AG08395 (cell line): ENCODE measurements at places on chromosomes 7 and 10.

DNA sequence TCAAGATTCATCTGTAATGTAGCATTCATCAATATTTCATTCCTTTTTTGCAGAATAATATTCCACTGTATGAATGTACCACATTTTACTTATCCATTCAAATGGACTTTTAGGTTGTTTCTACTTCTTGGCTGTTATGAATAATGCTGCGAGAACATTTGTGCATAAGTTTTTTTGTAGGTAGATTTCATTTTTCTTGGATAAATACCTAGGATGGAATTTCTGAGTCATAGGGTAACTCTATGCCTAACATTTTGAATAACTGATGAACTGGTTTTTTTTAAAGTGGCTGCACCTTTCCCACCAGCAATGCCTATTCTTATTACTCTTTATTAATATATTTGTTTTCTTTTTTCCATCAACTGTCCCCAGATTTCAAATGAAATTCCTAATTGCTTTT, 9.1 kb upstream of the XPNPEP1 start:
- DNase-seq: no peak

GRCh38 chr10:60974463-60975149, 30.6 kb upstream of the RHOBTB1 start:
- no peak for DNase-seq

DNA sequence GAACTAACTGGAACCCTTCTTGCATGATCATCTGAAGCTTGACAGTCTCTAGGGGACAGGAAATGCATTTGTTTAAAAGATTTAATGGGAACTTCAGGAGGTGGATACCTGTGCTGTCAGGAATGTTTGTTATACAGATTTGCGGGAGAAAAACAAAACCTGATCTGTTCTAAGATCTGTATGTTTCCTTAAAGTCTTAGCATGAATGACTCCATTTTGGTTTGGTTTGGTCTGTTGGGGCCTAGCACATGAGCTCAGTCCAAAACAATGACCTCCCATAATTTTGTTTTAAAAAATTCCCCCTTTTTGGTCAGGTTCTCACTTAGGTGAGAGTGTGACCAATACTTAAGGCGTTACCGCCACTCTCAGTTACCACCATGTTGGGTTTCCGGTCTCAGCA, 138.7 kb downstream of the AKR1D1 start:
- DNase-seq: no peak

- DNase-seq: no peak
Observed at GRCh38 chr7:27611059-27611458, 51.6 kb downstream of the HIBADH start.

DNA sequence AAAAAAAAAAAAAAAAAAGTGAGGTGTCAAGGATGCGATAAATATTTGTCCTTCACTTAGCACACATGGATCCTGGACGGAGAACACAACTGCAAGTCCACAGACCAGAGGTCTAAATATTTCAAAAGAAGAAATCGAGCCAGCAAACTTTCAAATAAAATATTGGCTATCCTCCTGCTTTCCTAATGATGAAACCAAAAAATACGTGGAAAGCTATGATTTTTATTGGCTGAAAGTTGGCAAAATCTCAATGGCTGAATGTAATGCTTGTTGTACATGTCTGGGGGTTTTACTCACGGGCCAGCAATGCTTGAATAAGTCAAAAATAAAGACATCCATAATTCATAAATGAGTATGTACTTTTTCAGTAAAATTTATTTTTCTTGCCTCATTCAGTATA, 19.0 kb upstream of the MGMT start:
- no peak for DNase-seq

DNA sequence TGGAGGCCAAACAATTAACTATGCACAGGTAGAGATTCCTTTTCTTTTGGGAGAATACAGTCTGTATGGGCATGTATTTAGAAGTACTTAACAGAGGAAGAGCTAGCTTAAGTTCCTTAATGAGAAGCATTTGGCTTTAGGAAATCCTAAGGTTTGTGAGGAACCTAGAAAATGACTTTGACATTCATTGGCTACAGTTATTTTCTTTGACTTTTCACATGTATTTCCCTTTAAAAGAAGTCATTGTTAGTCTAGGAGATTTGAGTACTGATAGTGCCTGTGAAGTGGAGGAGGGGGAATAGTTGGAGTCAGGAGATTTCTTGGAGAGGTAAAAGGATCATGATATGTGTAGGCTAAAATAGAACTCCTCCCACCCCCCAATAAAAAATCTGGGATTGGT, 3.6 kb downstream of the HELLS start:
- no peak for DNase-seq

- no peak for DNase-seq
Observed at GRCh38 chr10:110923856-110924493, 4.6 kb downstream of the SHOC2 start.

DNA sequence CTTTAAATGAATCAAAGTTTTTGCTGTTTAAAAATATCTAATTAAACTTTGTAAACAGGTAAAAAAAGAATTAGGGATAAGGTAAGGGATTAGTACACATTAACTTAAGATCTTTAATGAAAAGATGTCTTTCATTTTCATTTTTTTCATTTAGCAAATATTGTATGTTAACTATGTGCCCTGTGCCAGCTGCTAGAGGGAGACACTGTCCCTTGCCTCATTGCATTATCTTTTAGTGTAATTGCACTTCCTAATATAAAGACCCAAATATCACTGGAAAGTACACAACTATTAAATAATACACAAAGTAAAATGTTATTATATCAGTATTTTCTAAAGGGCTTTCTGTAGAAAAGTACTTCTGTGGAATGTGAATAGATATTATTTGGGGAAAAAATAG, 102.7 kb downstream of the GPR37 start:
- no peak for DNase-seq

- no peak for DNase-seq
Observed at GRCh38 chr10:25257646-25258045, 82.8 kb downstream of the GPR158 start.

DNA sequence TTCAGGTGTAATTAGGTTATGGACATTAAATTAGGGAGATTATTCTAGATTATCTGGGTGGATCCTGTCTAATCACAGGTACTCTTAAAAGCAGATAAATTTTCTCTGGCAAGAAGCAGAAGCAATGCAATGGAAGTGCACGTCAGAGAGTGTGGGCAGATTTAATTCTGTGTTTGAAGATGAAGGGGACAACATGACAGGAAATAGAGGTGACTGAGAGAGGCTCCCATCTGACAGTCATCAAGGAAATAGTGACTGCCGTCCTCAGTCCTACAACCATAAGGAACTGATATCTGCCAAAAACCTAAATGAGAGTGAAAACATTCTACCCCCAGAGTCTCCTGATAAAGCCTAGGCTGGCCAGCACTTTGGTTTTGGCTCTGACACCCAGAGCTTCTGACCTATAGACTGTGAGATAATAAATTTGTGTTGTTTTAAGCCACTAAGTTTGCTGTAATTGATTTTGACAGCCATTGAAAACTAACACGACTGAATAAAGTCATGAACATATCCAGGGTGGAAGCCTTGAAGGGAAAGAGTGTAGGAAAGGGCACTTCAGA, 30.5 kb upstream of the DDX50 start:
- no peak for DNase-seq

DNA sequence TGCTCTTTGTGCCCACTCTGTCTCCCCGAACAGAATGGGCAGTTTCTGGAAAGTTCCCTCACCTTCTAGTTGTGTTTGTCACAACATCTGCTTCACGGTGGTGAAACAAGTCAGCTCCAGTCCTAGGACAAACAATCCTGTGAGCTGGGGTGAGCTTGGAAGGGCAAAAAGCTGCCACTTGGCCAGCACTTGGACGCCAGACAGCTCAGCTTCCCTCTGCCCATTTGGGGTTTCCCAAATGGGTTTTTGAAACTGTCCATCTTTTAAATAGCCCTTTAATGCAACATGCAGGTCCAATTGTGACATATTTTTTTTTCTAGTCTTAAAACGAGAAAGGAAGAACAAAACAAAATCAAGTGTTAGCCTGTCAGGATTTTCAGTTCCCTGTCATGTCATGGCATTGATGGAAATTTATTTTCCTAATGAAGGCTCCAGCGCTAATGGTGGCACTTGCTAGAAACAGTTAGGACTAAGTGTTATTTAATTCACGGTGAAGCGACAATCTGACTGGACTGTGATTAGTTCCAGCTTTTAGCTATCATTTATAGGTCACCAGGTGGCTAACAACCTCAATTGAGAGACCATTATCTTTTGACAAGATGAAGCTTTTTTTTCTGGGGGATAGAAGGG, 181.7 kb downstream of the MYOF start:
- DNase-seq: no peak

DNA sequence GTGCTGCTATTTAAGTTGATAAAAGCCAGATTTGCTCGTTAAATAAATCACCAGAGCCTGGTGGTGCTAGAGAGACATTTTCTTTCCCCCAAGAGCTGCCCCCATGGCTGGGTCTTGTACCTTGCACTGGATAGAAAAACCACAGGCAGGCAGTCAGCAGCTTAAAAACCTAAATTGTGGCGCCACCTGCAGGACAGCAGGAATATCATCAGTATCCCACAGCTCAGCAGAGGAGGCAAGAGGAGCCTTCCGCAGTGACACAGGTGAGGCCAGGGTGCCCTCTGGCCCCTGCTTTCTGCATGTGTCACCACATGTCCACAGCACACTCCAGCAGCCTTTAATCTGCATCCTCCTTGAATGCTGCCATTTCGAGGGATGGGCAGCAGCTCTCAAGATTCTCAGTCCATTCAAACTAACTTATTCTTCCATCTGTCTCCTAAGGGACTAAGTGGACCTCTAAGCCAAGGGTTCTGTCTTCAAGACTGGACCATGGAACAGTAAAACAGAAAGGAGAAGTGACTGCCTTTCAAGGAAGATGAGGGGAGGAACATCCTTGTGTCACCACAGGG, 4.5 kb upstream of the PLXNA4 start:
- peak; percentile 66 for DNase-seq

DNA sequence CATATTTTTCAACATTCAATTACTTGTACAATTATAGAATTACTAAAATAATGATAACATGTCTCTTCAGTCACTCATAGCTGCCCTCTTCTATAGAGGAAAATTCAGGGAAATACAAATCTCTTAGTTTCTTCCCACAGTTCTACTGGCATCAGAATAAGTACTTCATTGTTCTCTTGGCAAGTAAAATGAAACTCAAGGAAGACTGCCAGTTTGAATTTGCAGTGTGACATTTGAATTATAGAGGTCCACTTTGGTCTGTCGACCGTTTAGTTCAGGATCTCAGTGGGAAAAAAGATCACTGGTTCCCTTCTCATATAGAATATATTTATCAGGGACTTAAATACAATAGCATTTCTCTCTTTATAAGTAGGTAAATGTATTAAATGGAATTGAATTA, 114.5 kb downstream of the PON1 start:
- DNase-seq: no peak

DNA sequence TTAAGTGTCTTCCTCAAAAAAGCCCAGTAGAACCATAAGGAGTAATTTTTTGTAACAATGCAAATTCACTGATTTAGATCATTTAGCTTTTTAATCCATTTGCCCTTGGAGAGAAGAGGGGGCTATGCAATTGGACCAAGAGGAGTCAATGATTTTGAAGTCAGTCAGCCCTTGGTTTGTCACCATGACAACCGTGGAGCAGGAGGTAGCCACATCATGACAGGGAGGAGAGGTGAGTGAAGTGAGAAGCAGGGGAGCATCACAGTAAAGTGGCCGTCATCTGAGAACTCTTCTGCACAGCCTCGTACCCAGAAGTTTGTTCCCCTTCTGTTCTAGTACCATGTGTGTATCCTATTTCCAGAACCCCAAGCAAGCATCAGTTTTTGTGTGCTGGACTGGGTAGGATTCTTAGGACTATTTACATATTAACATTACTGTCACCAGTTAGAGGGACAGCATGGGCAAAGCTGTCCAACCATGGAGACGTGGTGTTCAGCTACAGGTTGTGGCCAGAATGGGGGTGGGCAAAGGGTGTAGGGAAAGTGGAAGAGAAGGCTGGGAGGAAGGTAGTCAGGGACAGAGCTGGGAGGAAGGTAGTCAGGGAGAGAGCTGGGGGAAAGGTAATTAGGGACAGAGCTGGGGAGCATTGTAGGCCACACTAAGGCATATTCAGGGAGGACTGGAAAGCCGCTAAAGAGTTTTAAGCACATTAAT, 13.1 kb downstream of the UBE3C start:
- no peak for DNase-seq

GRCh38 chr10:113037218-113037617, 87.2 kb downstream of the TCF7L2 start:
- DNase-seq: no peak

DNA sequence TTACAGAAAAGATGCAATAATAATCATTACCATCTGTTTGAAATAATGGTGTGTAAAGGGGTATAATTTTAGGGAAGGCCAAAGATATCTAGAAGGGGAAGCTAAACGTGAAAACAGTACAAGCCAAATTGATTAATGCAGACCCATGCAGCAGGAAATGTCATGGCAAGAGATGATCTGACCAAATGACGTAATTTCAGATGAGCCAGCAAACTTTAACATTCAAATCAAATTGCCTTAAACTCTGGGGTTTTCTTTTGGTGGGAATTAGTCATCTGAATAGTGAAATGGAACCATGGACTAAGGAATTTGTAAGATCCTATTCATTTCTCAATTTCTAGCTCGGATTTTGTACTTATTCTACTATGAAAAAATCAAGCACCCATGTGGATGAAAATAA, 21.4 kb upstream of the SCIN start:
- peak; percentile 10 for DNase-seq

DNA sequence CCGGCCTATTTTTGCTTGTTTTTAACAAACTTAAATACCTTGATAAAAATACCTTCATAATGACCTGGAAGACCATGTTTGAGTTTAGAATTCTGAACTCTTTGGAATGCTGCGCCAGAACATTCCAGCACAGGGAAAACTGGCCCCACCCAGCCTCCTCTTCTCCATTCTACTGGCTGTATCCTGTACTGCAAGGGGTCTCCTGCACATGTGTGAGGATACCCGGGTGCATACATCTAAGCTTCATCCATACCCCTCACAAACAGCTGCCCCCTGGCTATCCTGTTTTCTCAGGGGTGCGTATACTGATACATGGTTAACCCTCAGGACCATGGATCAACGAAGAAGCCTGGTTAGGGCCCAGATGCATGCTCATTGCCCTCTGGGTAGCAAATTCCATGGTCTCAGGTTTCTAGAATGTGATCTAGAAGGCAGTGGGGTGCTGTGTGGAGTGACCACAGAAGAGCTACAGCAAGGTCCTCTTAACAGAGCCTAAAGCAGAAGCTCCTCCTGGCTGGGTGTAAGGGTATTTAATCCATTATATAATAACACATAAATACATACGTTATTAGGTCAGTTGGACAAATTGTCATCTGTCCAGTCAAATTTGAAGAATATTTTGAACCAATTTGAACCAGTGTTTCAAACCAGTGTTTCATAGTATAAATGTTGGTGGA, 26.1 kb downstream of the HACD1 start:
- no peak for DNase-seq

GRCh38 chr7:9505516-9505915, 1072.1 kb downstream of the NXPH1 start:
- no peak for DNase-seq

- DNase-seq: no peak
Observed at GRCh38 chr10:129771576-129771975, 192.5 kb downstream of the EBF3 start.

- peak; percentile 42 for DNase-seq
Observed at GRCh38 chr10:17273403-17273802, 45.4 kb downstream of the VIM start.
